ENCODE measurements at places on chromosomes 5 and 9.

DNA sequence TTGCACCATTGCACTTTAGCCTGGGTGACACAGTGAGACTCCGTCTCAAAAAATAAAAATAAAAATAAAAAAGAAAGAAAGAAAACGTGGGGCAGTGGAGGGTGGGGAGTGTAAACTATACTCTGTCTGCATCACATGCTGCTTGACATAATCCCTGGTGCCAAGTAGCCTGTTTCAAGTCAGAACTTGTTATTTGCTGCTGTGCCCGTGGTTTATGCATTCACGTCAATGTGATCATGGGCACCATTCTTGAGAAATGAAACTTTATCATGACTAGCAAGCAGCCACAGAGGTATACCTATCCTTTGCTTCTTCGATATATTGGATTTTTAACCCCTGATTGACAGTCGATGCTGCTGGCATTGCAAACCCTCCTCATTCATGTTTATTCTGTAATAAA is 4.1 kb upstream of the SMU1 start:
- DNase-seq = no peak

- DNase-seq = peak; percentile 96
Observed at GRCh38 chr5:9903801-9904200, 273.6 kb upstream of the TAS2R1 start.

- no peak for DNase-seq
Observed at GRCh38 chr9:130219661-130220096, 45.9 kb upstream of the HMCN2 start.

DNA sequence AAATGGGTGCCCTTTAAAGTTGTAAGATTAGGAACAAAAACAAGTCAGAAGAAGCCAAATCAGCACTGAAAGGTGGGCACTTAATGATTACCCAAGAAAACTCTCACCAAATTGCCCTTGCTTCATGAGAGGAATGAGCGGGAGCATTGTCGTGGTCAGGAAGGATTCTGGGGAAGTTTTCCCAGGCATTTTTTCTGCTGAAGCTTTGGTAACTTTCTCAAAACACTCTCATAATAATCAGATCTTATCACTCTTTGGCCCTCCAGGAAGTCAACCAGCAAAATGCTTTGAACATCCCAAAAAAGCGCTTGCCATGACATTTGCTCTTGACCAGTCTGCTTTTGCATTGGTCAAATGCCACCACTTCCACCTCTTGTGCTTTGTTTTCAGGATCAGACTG is 10.4 kb upstream of the PCDHGC3 start:
- DNase-seq = no peak

GRCh38 chr9:27348785-27349697 is 52.1 kb upstream of the EQTN start:
- no peak for DNase-seq
